Fibroblast of skin of abdomen (primary cell): ENCODE measurements at places on chromosomes 2 and 18.

- peak; percentile 35 for DNase-seq
Observed at GRCh38 chr2:109321570-109321969, 192.6 kb downstream of the SH3RF3 start.

DNA sequence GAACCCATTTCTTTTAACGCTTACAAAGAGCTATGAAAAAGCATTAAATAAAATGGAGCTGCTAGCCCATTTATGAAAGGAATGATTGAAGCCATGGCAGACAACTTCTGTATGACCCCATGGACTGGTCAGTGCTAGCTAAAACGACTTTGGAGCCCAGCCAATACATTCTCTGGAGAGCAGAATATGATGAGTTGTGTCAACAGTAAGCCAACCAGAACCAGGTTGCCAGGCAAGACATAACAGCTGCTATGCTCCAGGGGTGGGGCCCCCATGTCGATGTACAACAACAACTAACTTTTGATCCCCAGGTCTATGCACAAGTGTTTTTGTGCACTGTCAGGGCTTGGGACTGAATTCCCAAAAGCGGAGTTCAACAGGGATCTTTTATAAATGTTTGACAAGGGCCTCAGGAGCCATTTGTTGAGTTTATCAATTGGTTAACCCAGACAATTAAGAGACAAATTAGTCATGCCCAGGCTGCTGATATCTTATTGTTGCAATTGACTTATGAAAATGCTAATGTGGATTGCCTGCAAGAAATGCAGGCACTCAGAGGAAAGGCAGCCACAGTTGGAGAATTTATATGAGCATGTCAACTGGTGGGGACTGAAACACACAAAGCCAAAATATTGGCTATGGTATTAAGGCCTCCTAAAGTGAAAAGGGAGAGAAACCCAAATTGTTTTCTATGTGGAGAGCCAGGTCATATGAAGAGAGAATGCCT lies 64.6 kb upstream of the MYO3B start:
- no peak for DNase-seq

GRCh38 chr2:20185176-20186022 lies 39.5 kb downstream of the SDC1 start:
- peak; percentile 80 for DNase-seq

DNA sequence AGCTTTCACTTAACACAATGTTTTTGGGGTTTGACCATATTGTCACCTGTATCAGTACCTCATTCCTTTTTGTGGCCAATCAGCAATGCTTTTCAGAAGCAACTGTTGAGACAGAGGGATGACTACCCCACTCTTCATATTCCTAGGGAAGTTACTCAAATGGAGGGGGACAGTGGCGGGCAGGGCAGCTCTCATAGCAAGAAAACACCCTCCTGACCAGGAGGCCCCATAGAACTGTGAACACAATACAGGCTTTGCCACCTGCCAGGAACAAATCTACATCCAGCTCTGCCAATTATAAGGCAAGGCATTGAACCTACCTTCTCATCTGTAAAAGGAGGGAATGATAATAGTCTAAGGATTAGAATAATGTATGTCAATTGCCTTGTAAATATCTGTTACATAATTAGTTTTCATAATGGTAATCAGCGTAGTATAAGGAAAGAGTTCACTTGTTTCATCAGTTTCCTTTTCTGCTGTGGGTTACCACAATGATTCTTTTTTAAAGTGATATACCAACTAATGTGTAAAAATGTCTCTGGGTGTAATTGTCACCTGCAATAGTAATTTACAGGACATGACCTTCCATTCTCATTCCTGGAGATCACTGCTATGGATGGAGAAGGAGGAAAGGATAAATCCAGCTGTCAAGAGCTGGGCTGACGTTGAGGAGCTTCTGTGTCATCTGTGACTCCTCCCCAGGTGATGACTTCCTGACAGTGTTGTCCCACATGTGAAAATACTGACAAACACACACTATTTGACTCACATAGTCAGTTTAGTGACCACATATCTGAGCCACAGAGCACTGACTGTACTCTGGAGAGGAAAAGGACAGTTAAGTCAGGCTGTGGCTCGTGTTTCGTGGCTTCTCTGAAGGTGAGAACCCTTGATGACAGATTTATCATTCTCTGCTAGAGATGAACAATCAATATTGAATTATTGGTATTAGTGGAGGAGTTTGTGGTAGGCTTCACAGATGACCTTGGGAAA lies 13.5 kb downstream of the ALPK2 start:
- DNase-seq = peak; percentile 23

- DNase-seq = no peak
Observed at GRCh38 chr2:134117676-134118075, 136.2 kb upstream of the MGAT5 start.

GRCh38 chr2:241750076-241750840 lies 15.8 kb downstream of the D2HGDH start:
- DNase-seq = no peak

DNA sequence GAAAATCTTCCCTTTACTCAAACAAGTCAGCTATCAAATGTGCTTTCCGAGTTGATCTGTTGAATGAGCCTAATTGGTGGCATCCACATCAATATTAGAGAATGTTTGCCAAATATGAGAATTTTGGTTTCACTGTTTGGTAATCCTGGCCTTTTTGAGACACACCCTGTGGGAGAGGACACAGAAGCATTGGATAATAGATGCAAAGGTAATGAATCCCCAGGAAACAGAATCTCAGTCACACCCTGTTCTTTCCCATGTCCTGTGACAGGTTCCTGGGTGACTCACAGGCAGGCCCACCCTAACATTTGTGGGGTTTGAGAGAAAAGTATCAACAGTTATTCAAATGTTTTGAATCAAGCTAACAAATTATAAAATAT lies 99.8 kb upstream of the PELI1 start:
- no peak for DNase-seq

DNA sequence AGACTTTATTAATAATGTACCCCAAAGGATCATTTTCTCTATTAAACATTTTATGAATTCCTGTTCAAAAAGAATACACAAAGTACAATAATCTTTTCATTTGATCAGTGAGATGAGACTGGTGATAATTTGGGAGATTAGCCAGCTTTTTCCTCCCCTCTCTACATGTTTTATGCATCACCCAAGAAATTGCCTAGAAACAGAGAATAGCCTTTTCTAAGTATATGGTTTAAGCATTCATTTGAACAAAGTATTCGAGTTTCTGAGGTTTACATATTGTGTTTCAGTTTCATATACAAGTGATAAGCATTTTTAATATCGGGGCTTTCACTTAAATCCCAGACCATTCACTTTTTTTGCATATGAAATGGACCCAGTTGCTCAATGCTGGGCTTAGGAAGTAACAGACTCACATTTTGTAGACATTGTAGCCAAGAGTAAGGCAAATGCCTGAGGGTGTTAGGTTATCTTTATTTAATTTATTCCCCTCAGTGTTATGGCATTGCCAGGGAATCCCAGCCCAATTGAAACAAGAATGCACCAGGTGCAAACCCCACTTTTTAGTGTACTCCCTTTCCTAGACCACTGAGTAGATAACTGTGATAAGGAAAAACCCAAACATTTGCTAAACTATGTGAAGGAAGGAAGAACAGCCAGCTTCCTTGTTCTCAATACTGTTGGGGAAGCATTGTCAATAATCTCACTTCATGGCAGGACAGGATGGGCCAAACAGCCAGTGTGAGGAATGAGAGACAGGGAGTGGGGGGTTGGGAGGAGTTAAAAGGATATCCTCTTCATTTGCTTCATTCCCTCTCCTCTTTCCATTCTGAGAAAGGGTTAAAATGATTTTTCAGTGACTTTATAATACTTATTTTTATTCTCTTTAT lies 3.5 kb downstream of the CPO start:
- no peak for DNase-seq

GRCh38 chr2:158102446-158102845 lies 770 bp downstream of the UPP2 start:
- peak; percentile 59 for DNase-seq

DNA sequence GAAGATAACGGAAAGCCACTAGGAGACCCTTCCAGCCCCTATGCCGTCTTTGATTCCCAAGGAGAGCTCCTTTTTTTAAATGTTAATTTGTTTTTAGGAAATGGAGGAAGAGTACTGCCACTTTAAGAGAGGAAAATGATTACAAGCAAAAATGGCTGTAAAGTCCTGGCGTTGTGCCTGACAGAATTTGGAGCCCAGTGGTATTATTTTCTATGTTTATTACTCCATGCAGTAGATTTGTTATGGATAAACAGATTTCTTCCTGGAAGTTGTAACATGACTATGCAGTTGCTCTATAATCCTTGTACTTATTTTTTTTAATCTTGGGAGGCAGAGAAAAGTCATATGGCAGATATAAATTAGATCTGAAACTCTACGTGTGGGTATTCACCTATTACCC lies 141.3 kb downstream of the GBX2 start:
- no peak for DNase-seq

DNA sequence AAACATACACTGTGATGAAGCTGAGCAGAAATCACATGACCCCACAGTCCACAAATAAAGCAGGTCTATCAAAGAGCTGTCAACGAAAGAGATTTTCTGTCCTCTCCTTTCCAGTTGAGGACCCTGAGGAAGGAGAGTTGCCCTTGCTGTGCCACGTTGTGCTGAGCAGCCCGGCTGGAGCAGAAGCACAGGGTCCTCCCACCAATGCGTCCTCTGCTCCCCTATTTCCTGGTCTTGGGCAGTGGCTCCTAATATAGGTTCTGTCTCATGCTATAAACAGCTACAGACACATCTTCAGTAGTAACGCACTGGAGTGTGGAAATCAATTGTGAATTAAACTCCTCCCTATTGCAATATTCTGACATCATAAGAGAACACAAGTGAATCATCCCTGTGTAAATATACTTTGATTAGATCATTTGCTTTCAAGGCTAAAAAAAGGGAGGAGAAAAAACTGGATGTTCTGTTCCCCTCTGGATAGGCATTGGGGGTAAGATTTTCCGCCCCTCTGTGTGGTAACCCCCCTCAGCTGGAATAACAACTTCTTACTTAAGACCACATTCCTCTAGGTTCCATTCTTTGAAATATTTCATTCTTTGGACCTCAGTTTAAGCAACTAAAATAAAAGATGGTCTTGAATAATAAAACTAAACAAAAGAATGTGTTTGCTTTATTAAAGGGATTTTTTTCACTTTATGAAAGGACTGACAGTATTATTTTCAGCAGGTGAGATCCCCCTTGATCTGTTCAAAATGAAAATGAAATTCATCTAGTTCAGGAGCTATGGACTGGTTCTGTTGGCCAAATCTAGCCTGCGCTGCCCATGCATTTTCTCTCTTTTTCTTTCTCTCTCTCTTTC lies 8.3 kb upstream of the RHOB start:
- peak; percentile 66 for DNase-seq

GRCh38 chr2:10135296-10136089 lies 13.0 kb downstream of the RRM2 start:
- peak; percentile 28 for DNase-seq

DNA sequence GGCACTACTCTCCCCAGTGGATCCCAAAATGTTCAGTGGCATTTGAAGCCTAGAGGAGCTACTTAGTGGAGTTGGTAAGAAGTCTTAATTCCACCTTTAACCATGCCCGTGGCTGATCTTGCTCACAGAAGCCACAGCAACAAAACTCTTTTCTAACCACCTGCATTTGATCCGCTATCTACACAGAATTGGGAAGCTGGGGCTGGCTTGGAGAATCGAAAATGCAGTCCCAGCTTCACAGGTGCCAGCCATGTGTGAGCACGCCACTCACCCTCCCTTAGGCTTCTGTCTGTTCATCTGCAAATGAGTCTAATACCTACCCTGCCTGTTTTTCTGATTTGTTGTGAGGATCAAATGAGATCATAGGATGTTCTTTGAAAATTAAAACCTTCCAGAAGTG lies 182.6 kb downstream of the BCL11A start:
- DNase-seq = no peak

DNA sequence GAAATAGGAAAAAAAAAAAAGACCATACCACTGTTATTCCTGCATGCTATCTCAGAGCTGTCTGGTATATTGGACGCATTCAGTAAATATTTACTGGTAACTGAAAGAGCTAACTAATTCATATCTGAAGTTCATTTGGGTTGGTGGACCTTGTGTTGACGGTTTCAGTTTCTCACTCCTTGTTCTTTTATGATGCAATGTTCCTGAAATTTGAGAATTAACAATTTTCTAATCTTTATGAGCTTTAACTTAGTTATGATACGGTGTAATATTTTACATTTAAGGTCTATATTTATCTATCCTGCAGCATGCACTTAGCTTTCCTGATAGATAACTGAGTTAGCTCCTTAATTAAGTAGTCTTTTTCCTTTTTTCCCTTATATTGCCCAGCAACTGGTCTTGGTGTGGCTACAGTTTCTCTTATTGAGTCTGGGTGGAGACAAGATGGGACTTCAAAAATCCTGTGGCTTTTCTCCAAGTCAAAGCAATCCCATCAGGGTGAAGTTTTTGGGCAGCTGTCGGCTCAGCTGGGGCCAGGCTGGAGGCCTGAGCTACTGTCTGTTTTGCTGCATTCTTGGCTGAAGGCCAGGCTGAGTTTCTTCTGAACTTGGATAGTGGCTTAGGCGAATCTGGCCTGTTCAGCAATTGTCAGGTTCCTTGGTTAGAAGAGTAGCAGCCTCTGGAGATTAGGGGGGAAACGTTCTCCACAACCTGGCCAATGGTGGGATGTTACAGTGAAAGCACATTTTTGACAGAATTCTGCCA lies 78.4 kb upstream of the MEX3C start:
- DNase-seq = peak; percentile 24

GRCh38 chr2:46181789-46182530 lies 115.2 kb upstream of the EPAS1 start:
- no peak for DNase-seq

DNA sequence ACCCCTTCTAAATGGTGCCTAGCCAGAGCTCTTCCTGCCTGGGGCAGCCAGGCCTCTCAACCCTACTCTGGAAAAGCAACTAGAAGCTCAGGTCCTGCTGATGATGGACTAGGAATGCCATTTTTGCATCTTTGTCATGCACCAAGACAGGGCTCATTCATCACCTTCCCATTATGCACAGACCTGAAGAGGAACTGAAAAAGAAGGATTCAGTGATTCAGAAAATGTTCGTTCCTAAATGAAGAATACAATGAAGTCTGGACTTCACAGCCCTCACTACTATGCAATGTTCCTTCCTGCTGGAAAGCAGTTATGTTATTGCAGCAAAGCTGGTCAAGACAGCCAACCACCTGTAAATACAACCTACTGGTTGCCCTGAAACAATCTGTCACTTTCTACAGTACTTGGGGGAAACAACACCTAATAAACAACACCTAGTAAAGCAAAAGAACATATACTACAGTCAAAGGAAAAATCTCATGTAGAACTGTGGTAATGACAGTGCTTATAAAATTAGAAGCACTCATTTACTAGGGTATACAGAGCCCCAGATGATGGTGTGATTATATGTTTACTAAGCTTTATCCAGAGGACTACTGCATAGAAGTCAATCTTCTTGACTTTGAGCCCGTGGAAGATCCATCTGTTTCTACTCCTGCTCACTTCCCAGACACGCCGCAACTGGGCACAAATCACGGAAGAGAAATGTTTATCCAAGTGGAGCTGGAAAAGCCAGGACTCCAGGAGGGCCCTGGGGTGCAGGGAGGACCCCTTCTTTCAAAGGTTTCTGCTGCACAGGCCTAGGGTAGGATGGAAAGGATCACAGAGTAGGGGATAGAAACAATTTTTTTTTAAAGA lies 103.1 kb upstream of the THOC1 start:
- DNase-seq = no peak

- no peak for DNase-seq
Observed at GRCh38 chr2:40955635-40956034, 503.7 kb upstream of the SLC8A1 start.
